NCI-H524 (cell line): ENCODE measurements at places on chromosomes 5 and 9.

- DNase-seq: no peak
Observed at GRCh38 chr5:149904977-149905376, 39.6 kb downstream of the PDE6A start.

DNA sequence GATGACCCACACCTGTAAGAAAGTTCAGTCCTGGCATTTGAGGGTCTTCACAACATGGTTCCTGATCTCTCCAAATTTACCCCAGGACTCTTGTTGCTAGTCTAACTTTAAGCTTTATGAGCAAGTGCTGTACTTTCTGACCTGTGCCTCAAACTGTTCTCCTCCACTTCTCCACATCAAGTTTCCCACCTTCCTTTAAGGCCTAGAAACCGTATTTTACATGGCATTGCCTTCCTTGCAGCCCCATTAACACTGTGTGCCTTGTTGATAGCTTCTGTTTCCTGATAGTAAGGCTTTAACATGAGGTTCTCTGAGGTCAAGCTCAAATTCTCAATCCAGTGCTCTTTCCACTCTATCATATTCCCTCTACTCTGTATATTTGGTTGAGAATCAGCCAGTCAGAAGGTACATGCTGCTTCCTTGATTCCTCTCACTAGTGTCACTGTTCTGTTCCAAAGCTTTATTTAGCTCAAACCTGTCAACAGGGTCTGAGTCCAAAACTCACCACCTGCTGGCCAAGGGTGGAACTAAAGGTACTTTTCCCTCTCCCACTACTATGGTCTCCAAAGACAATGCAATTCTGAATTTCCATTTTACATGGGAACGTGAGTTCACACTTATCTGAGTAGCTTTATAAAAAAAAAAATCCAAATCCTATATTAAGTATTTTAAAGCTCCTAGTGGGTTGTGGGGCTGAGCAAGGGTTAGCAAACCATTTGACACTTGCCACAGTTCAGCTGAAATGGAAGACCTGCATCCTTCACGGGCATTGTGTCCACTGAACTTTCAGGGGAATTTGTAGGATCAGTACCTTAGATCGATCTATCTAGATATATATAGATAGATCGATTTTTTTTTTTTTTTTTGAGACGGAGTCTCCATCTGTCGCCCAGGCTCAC lies 21.1 kb downstream of the VCP start:
- peak; percentile 46 for DNase-seq

DNA sequence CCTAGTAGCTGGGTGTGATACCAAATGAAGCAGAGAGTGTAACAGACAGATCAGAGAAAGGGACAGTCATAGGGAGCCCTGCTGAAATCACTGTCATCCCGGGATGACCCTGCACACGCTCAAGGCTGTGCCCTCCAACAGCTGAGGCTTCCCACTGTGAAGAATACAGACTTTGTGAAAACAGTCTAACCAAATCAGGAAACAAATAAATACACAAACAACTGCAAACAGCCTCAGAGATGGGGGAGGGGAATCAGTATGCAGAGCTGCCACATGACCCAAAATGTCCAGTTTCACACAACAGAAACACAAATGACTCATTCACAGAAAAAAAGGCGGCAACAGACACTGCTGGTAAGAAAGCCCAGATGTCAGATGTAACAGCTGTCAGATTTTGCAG lies 101.9 kb downstream of the ADAMTS2 start:
- DNase-seq: no peak

GRCh38 chr5:142609142-142609541 lies 76.7 kb downstream of the FGF1 start:
- no peak for DNase-seq
